NCI-H774 (cell line): ENCODE measurements at places on chromosomes 16 and 17.

DNA sequence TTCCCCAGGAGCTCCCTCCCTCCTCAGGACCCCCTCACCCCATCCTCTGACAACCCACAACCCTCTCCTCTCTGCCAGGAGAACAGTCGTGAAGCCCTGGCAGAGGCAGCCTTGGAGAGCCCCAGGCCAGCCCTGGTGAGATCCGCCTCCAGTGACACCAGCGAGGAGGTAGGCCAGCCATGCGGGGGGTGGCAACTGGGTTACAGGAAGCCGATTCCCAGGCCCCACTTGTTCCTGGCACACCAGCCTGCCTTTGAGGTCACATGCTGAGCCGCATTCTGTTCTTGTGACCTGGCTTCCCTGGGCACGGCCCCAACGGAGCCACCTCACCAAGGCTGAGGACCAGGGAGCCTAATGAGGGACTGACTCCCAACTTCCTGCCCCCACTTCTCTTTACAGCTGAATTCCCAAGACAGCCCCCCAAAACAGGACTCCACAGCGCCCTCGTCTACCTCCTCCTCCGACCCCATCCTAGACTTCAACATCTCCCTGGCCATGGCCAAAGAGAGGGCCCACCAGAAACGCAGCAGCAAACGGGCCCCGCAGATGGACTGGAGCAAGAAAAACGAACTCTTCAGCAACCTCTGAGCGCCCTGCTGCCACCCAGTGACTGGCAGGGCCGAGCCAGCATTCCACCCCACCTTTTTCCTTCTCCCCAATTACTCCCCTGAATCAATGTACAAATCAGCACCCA is 7.9 kb downstream of the NAT9 start:
- DNase-seq, result no peak

- no peak for DNase-seq
Measured at GRCh38 chr17:57312242-57312641, 55.9 kb downstream of the MSI2 start.

DNA sequence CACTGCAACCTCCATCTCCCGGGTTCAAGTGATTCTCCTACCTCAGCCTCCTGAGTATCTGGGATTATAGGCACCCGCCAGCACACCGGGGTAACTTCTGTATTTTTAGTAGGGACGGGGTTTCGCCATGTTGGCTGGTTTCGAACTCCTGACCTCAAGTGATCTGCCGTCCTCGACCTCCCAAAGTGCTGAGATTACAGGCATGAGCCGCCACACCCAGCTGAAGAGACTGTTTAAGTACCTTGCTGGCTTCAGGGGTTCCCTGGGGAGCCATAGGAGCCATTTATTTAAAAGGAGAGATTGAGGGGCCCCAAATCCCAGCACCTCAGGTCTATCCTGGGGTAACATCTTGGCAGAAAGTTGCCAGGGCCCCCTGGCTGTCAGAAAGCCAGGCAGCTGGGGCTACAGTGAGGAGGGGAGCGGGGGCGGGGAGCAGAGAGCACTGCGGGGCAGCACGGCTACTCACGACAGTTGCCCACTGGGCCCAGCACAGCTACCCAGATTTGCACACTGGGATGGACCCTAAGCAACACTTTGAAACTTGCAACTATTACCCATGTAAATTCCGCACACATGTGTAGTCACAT is 1.6 kb downstream of the SNAI3 start:
- DNase-seq, result peak; percentile 0

GRCh38 chr17:39834017-39834416 is 30.1 kb downstream of the IKZF3 start:
- DNase-seq, result no peak

DNA sequence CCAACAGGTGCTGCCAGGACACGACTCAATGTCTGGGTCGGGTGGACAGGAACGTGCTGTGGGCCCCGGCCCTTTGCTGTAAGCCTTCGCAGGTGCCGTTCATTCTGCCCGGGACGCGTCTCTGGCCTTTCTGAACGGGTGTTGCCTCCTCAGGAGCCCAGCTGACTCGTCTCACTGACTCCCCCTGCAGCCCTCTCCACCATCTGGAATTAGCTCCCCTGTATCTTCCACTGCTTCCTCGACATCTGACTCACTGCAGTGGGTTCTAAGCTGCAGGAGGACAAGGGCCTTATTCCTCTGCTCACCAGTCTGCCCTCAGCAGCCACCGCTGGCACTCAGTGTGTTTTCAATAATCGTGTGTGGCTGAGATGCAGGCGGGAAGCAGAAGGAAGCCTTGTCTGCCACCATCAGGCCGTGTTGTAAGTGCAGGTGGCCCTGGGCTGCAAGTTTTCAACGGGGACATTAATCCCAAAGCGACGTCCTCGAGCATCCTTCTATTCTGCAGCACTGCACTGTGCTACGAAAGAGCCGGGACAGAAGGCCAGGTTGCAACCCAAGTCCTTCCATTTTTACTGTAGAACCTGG is 256.2 kb downstream of the FOXL1 start:
- DNase-seq, result no peak

- DNase-seq, result no peak
Measured at GRCh38 chr17:75739801-75740200, 18.5 kb downstream of the ITGB4 start.

DNA sequence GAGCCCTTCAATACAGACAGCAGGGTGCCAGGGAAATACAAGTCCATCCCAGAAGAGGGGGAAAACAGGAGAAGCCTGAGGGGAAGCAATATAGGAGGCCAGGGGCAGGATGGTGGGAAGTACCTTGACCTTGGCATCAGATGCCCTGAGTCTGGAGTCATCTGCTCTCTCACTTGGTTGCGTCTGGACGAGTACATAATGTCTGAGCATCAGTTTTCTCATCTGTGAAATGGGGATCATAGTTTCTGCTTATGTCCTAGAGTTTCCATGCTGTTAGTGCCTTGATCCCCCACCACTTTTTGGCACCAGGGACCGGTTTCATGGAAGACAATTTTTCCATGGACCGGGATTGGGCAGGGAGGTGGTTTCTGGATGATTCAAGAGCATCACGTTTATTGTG is 2.3 kb downstream of the STAT5A start:
- no peak for DNase-seq

DNA sequence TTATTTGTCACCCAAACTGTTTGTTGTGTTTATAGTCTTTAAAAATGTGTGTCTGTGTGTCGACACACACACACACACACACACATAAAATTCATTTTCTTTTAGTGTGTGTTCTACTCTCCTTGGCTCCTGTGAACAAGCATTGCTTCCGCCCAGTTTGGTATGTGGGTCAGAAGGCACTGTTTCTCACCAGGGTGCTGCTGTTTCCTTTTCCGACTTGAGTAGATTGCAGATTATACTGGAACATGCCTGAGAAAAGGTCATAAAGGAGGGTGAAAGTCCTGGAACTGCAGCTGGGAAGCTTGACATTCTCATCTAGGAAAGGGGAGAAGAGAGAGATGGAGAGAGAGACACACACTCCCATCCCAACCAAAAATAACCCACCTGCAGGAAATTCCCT is 330.3 kb downstream of the BCAS3 start:
- no peak for DNase-seq

- DNase-seq, result no peak
Measured at GRCh38 chr16:22428654-22429053, 54.2 kb upstream of the CDR2 start.

DNA sequence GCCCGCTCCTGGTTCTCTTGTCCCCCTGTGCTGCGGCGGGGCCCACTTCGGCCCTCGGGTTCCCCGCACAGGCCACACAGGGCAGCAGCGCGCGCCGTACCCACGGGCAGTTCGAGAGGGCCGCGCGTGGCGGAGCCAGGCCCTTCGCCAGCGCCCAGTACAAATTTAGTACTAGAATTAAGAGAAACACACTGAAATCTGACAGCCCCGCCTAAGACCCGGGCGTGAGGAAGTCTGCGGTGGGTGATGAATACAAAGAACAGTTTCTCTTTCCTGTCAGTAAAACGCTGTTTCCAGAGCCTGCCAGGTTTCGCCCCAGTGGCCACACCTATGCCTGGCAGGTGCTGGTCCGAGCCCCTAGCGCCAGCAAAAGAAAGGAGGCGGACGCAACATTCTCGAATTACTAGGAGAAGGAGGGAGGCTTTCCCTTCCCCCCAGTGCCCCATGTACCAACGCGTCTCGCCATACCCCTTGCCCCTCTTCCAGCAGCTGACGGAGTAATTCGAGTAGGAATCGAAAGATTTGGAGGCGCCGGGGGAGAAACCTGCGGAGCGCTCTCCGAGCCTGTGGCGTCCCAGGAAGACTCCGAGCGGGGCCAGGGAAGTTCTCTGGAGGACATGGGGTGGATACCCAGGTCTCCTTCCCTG is 591 bp upstream of the SLFN5 start:
- DNase-seq, result peak; percentile 56

- no peak for DNase-seq
Measured at GRCh38 chr17:21687136-21687953, 5.0 kb upstream of the KCNJ18 start.

DNA sequence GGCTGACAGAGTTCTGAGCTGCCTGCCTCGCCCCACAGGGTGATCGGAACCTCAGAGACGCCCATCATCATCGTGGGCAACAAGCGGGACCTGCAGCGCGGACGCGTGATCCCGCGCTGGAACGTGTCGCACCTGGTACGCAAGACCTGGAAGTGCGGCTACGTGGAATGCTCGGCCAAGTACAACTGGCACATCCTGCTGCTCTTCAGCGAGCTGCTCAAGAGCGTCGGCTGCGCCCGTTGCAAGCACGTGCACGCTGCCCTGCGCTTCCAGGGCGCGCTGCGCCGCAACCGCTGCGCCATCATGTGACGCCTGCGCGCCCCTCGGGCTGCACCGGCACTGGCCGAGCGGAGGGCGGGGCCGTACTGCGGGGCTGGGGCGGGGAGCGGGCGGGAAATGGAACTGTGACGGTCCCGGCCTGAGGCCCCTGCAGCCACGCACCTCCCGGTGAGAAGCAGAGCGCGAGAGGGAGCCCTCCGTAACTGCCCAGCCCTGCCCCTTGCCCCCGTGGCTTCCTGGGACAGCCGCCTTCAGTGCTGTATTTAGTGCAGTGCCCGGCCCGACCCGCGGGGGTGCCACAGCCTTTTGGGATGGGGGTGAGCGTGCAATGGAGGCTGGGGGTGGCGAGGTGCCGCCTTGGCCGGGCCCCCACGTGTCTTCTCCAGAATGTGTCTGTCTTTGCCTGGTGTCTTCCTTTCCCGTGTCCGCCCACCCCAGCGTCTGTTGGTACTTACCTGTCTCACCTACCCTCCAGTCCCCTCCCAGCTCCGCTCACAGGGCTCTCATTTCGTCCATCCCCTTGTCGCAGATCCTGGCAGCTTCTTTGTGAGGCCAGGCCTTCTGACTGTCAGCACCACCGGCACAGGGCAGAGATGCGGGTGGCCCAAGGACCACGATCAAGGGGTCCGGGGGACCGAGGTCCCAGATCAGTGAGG is 9.8 kb downstream of the RASL10B start:
- peak; percentile 35 for DNase-seq

DNA sequence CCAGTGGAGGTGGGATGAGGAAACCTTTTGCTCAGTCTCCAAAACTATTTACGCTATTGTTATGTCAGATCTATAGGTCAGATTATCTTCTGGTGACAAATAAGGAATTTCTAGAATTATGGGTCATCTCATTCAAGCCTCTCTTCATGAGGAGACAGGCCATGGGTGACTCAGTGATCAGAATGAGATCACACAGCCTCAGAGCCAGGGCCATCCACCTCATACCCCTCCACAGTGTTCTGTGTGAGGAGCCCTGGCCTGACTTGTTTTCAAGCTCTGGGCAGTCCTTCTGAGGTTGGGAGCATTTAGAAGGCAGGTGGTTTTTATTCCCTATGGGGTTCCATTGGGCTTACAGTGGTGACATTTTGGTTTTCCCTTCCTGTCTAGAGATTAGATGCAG is 26.5 kb downstream of the YPEL2 start:
- DNase-seq, result no peak

DNA sequence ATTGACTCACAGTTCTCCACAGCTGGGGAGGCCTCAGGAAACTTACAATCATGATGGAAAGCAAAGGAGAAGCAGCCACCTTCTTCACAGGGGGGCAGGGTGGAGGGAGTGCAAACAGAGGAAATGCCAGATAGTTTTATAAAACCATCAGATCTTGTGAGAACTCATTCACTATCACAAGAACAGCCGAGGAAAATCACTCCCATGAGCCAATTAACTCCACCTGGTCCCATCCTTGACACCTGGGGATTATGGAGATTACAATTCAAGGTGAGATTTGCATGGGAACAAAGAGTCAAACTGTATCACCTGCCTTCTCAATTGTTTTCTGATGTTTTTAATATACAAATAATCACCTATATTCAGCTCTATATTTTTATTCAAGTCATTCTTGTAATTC is 1527.3 kb upstream of the GOT2 start:
- no peak for DNase-seq

- no peak for DNase-seq
Measured at GRCh38 chr16:729768-730665, 3.1 kb downstream of the HAGHL start.

- peak; percentile 75 for DNase-seq
Measured at GRCh38 chr17:75456039-75456416, 407 bp upstream of the TMEM94 start.

- DNase-seq, result no peak
Measured at GRCh38 chr16:60031740-60032139, 1297.6 kb upstream of the GOT2 start.

- DNase-seq, result no peak
Measured at GRCh38 chr17:83053739-83054451, 25.5 kb upstream of the METRNL start.

GRCh38 chr16:88007321-88007731 is 56.1 kb downstream of the BANP start:
- DNase-seq, result no peak

DNA sequence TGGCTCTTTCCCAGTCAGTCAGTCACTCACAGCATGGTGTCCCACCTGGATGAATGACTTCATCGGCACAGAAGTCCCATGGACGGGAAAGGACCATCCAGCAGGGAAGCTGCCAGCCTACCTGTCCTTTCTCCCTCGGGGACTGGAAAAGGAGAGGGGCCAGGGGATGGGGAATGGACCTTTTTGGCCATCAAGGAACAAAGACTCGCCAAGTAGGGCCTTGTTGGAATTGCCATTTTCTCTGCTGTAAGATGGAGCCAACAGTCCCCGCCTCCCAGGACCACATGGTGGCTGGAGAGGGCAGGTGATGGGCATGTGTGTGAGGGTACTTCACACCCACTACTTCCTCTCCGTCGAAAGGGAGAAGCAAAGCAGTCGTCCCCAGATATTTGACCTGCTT is 67.8 kb upstream of the LHX1 start:
- no peak for DNase-seq

DNA sequence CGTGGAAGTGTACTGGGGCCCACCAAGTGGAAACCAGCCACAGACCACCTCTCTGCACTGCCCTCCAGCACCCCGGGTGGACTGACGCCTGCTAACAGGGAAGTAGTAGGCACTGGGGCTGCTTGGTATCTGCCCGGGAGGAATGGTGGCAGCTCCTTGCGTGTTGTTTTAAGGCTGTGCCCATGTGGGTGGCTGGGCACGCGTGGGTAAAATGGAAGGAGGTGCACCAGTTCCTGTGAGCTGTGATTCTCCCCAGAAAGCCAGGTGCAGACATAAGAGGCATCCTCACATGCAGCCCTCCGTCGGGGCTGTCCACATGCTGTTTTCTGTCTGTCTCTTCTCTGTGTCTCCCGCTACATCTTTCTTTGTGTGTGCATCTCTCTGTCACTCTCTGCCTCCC is 122.3 kb downstream of the ENGASE start:
- DNase-seq, result no peak

- no peak for DNase-seq
Measured at GRCh38 chr17:80987941-80988461, 3.6 kb upstream of the CHMP6 start.
